Neural crest cell (in vitro differentiated cells): ENCODE measurements at places on chromosomes 6 and 20. TPM values are rescaled to one million over a fixed set of nuclear protein-coding genes. Genes with fewer than 3 reads are reported as not detected.

Gene SLC26A8
- 0.14 and 0.33 TPM in 2 replicates for total RNA-seq

Gene TMC2
- total RNA-seq, result not detected in 2 replicates

- peak overlapping the region; percentile 94 for H3K27ac ChIP-seq
- H3K27me3 ChIP-seq, result no peaks in the 10 kb centered on the region
- no peak for DNase-seq
- H3K4me1 ChIP-seq, result peaks cover 31% of the 10 kb centered on the region
- peak overlapping the region; percentile 100 for H3K4me3 ChIP-seq
- H3K36me3 ChIP-seq, result no peaks in the 10 kb centered on the region
Measured at GRCh38 chr6:110816677-110817076, 1.4 kb upstream of the CDK19 start.

DNA sequence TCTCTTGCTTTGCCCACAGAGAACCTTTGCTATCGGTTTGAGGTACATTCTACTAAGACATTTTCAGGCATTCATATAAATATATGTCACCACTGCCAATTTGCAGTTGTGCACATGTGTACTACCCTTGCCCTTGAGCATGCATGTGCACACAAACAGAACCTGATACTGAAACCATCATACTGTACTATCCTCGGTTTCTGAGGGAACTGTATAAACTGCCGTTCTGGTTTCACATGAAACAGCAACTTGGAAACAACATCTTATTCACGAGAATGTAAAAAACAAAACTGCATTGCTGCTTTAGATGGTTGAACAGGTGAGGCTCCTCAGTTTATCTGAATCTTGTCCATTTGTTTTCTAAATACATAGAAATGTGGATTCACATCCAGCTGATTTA lies 151.2 kb upstream of the TMEM170B start:
- DNase-seq, result no peak
- H3K4me3 ChIP-seq, result no peak overlapping the region
- H3K27ac ChIP-seq, result no peak overlapping the region
- H3K27me3 ChIP-seq, result no peaks in the 10 kb centered on the region
- H3K4me1 ChIP-seq, result no peaks in the 10 kb centered on the region

- no peak for DNase-seq
- no peak overlapping the region for H3K27ac ChIP-seq
- H3K27me3 ChIP-seq, result no peaks in the 10 kb centered on the region
- no peak overlapping the region for H3K4me3 ChIP-seq
- H3K36me3 ChIP-seq, result peaks cover 24% of the 10 kb centered on the region
Measured at GRCh38 chr6:148557796-148558321, 189.0 kb upstream of the UST start.

DNA sequence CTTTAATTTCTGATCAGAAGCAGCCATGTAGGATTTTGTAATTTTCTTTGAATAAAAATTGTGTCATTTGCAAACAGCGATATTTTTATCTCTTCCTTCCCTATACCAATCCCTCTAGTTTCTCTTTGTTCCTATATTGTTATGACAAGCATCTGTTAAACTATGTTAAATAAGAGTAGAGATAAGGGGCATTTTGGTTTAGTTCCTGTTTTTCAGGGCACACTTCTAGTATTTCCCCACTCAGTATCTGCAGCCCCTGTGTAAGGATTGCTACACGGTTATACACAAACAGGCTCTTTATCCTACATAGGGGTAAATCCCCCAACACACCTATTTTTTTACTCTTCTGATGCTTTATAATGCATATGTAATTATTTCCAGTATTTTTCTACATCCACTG lies 42.1 kb downstream of the TRERF1 start:
- no peak overlapping the region for H3K4me3 ChIP-seq
- peaks cover 20% of the 10 kb centered on the region for H3K4me1 ChIP-seq
- no peaks in the 10 kb centered on the region for H3K27me3 ChIP-seq
- H3K27ac ChIP-seq, result no peak overlapping the region

GRCh38 chr20:55935448-55936208 lies 69.7 kb downstream of the CBLN4 start:
- no peak for DNase-seq
- no peak overlapping the region for H3K4me3 ChIP-seq

DNA sequence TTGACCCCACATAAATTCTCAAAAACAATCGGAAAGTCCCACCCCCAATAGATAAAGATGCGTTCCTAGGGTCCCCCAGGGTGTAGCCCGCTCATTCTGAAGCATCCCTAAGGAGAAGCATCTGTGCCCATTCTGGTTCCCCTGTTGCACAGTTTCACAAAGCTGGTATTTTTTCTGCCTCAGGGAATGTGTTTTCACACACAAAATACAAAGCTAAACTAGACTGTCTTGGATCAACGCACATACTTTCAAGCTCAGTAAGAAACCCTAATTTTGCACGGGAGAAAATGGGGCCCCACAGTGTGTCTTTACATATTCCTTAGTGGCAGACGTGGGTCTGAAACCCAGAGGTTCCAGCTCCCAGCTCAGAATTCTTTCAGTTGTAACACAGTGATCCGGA lies 6.1 kb downstream of the FOXQ1 start:
- peaks cover 15% of the 10 kb centered on the region for H3K4me1 ChIP-seq
- peak overlapping the region; percentile 65 for H3K4me3 ChIP-seq
- no peak for DNase-seq
- no peak overlapping the region for H3K27ac ChIP-seq
- peaks cover 52% of the 10 kb centered on the region for H3K27me3 ChIP-seq

GRCh38 chr6:98946879-98947410 lies 801 bp downstream of the FBXL4 start:
- no peak for DNase-seq
- H3K27me3 ChIP-seq, result no peaks in the 10 kb centered on the region
- H3K36me3 ChIP-seq, result peaks cover 13% of the 10 kb centered on the region
- H3K27ac ChIP-seq, result peak overlapping the region; percentile 25

- peaks cover 5% of the 10 kb centered on the region for H3K36me3 ChIP-seq
- no peak overlapping the region for H3K4me3 ChIP-seq
- DNase-seq, result no peak
- no peaks in the 10 kb centered on the region for H3K27me3 ChIP-seq
Measured at GRCh38 chr6:83976871-83977270, 56.7 kb upstream of the MRAP2 start.
